ENCODE measurements at places on chromosomes 1 and 21. TPM values are rescaled to one million over a fixed set of nuclear protein-coding genes. Genes with fewer than 3 reads are reported as not detected.

Gene PGBD5
- 4.3 TPM for total RNA-seq

Gene CELA3B
- total RNA-seq: not detected

DNA sequence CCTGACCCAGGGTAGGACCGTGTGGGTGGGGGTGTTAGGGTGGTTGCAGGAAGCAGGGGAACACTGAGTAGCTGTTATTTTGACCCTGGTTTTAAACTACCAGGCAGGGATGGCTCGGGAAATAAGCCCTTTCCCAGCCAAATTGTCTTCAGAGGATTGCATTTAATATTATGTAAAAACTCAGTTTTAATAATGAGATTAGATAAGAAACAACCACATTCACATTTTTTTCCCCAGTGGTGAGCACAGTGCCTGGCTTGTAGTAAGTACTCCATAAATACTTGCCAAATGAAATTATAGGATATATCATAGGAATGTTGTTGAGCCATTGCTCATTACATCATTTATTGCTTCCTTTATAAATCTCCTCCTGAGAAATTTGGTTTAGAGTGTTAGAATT is 3.1 kb upstream of the ACP6 start:
- no peak for DNase-seq

- no peak for DNase-seq
Measured at GRCh38 chr1:109391626-109392025, 6.1 kb downstream of the SORT1 start.

GRCh38 chr1:47191940-47192457 is 2.2 kb upstream of the PDZK1IP1 start:
- no peak for DNase-seq

GRCh38 chr1:63330331-63330916 is 8.1 kb downstream of the FOXD3 start:
- DNase-seq: no peak

Data from spinal cord (tissue), 10 donors.